ENCODE measurements at places on chromosomes 4 and X.

GRCh38 chr4:80263541-80264351, 2.7 kb upstream of the FGF5 start:
- DNase-seq, result no peak

DNA sequence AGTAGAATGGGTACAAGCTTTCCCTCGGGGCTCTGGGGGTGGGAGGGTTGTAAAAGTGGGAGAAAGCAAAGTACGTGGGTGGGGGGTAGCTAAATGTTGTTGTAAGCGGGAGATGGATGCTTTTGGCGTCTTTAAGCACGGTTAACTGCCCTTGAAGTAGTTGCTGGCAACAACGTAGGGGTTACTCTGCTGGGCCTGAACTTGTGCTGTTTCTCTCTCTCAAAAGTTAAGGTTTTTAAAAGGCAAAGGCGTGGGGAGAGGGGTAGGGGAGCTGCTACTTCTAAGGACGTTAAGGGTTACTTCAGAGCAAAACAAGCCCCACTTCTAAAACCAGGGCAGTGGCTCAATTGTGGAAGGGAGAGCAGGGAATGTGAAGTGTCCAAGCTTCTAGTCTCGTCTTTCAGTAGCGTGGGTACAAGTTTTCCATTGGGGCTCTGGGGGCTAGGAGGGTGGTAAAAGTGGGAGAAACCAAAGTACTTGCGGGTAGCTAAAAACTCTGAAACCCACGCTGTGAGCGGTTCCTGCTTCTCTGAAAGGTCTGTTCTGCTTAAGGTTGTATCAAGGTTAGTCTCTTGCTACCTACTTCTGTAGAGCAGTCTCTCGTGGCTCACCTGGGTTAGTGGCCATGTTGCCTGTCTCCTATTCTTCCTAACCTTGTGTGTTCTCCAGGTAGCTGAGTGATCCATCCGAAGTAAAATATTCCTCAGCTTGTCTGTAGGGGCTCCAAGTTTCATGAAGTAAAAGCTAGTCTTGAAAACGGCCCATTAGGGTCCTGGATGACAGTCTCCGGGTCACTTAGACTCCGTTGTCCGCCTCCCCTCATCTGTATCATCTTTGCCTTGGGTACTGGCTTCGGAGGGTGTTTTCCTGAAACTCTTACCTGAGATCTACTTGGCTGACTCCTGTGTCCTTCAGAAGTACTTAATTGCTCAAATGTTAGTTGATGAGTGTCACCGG, 1.7 kb upstream of the WDR1 start:
- no peak for DNase-seq

DNA sequence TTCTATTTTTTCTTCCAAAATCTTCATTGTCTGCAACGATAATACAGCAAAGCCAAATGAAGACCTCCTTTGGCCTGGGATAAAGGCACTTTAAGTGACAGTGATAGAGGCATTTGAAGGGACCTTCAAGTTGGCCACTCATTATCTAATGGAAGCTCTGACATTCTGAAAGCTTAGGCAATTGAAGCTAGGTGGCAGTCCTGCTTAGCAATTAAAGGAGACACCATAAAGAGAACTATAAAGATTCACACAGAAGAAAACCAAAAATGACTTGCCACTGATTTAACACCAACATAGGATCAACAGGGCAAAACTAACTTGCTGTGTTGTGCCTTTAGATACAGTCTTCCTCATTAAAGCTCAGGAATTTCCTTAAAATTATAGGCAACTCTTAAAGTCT, 103.3 kb upstream of the TSPAN7 start:
- DNase-seq, result no peak

GRCh38 chrX:97402903-97403302, 519.2 kb downstream of the RPA4 start:
- no peak for DNase-seq

DNA sequence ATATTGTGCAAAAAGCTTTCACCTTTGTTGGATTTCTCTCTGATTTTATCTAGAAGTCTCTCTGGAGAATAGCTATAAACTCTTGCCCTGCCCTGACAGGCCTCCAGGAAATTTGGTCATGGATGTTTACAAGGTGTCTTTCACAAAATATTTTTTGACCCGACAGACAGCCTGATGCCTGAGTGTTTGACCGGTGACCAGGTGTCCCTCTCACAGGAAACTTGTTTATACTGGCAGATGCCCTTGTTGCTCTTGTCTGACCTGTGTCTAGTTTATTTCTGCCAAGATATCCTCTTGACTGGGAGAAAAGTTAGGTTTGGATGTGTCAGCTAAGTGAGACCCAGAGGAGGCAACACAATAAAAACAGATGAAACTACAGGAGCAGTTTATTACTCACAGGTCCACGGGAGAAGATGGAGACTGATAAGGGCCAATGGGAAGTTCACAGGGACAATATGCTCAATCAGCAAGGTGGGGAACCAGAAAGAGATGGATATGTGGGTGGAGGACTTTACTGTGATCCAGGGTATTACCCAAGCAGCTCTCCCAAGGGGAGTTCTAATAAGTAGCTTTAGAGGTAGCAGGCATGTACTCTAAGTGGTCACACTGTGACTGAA, 243.3 kb downstream of the ARAP2 start:
- DNase-seq, result no peak

DNA sequence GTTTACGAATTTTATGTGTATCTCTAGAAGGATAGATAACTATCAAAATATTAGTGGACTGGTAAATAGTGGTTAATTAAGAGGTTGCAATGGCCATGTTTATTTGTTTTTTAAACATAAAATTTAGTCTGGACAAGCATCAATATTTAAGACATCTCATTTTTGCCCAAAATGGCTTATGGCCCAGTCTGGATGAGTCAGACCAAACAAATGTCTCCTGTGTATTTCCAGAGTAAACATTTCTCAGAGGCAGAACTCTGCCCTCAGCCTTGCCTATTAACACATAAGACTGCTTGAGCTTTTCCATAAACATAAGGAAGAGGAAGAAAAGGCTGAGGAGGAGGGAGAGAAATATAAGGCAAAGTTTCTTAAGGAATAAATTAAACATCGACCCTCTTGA, 277.1 kb upstream of the DIAPH2 start:
- no peak for DNase-seq

GRCh38 chr4:130143656-130144055, 1047.7 kb downstream of the C4orf33 start:
- no peak for DNase-seq

DNA sequence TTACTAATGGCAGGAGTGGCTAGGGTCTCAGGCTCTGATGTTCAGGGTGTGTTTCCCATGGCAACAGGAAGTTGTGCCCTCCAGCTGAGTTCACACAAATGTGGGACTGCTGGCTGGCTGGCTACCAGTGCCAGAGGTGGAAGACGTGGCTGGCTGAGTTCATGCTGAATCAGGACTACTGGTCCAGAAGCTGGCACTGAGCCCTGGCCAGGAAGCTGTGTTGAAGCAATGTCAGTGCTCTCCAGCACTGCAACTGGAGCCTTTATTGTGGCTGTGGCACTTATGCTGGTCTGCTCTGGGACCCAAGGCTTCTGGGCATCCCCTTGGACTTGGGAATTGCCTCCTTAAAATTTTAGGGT, 42.0 kb upstream of the ZXDA start:
- DNase-seq, result no peak

GRCh38 chrX:119760026-119760877, 1.9 kb downstream of the SOWAHD start:
- DNase-seq, result no peak

GRCh38 chr4:44916411-44916810, 190.1 kb upstream of the GNPDA2 start:
- no peak for DNase-seq

DNA sequence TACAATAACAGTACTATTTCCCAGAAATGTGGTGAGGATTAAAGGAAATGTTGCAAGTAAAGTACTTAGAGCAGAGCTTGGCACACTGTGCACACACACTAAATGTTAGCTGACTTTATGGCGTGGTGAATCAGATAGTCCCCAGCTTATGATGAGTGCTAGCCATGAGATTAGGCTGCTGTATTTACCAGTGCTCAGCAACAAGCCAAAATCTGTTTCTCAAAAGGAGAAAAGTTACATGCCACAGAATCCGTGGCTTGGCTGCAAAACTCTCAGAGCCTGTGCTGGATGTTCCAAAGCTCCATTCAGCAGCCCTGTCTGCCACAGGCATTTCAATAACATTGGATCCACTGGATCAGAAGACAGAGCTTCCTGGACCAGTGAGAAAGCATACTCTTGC, 12.8 kb upstream of the STBD1 start:
- no peak for DNase-seq

- DNase-seq, result no peak
These were observed 181.4 kb downstream of the PACRGL start for GRCh38 chr4:20881658-20882057.

DNA sequence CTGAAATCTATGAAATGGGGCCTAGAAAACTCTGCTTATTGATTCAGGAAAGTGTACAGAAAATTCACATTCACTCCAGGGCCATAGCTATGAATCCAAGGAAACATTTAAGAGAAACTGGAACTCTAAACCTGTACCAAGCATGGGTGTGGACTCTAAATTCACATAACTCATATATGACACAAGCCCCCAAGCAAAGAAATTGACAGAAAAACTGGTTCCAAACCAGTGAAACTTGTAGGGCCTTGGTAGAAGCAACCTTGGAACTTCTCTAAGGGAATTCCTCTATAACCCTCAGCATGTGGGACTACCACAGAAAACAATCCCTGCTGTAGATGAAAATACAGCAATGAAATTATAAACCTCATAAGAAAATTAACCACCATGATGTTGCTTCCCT, 106.6 kb upstream of the NRK start:
- DNase-seq, result no peak

- DNase-seq, result no peak
These were observed 58.3 kb upstream of the HPGD start for GRCh38 chr4:174580597-174580996.

Data from GDM1 (cell line).